ENCODE measurements at places on chromosomes 12 and 14.

- no peak for DNase-seq
These were observed 10.6 kb upstream of the ATP5MC2 start for GRCh38 chr12:53686436-53686835.

DNA sequence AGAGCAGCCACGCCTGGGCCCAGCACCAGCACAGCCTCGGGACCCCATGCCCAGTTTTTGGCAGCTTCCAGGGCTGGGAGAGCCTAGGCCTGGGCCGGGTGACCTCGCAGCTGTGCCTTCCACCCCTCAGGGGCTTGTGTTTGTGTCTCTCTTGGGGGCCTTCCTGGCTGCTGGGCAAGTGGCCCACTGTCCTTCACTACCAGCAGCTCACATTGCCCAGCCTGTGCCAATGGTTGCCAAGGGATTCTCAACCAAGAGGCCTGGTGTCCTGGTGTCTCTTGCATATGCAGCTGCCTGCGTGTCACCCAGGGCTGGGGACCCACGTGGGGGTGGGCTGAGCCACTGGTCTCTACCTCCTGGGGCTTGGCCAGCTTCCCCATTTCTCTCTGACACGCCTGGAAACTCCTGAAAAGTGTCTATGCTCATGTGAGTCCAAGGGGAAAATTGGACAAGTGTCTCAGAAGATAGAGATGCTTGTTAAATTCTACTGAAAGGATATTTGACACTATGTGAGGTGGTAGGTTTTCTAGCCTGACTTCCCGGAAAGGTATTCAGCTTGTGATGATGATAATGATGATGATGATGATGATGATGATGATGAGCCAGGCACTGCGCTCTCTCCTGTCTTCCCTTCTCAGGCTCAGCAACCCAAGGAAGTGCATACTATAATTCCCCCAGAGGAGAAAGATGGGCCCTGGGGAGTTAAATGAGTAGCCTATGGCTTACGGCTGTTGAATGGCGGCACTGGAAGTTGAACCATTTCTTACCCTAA is 48.8 kb upstream of the ESRRB start:
- no peak for DNase-seq

- no peak for DNase-seq
These were observed 12.6 kb upstream of the TRPV4 start for GRCh38 chr12:109845824-109846205.

DNA sequence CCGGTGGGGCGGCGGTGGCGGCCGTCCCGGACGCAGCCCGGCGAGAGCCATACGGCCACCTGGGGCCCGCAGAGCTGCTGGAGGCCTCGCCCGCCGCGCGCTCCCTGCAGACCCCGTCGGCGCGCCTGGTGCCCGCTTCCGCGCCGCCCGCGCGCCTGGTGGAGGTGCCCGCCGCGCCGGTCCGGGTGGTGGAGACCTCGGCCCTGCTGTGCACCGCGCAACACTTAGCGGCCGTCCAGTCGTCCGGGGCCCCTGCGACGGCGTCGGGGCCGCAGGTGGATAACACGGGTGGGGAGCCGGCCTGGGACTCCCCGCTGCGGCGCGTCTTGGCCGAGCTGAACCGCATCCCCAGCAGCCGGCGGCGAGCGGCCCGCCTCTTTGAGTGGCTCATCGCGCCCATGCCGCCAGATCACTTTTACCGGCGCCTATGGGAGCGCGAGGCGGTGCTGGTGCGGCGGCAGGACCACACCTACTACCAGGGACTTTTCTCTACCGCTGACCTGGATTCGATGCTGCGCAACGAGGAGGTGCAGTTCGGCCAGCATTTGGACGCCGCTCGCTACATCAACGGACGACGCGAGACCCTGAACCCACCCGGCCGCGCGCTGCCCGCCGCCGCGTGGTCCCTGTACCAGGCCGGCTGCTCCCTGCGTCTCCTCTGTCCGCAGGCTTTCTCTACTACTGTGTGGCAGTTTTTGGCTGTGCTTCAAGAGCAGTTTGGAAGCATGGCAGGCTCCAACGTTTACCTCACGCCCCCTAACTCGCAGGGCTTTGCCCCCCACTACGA is 716 bp downstream of the RIOX1 start:
- peak; percentile 73 for DNase-seq

GRCh38 chr14:90808759-90809529 is 7.3 kb downstream of the TTC7B start:
- DNase-seq: no peak

- DNase-seq: no peak
These were observed 84.2 kb downstream of the AVPR1A start for GRCh38 chr12:63066782-63067181.

DNA sequence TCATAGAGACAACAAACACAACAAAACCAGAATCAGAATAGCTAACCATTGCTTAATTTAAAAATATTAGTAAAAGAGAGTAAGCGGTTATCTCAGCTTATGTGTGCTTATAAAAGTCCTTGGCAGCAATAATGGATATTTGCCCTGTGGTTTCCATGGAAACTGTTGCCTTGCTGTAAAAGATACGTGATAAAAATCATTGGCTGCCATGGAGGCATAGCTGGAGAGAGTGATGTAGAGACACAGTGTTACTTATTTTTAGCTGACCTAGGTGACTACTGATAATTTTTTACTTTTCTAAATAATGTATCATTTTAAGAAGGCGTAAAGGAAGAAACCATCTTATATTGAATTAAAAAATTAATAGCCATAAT is 92.9 kb downstream of the ERC1 start:
- DNase-seq: peak; percentile 81

DNA sequence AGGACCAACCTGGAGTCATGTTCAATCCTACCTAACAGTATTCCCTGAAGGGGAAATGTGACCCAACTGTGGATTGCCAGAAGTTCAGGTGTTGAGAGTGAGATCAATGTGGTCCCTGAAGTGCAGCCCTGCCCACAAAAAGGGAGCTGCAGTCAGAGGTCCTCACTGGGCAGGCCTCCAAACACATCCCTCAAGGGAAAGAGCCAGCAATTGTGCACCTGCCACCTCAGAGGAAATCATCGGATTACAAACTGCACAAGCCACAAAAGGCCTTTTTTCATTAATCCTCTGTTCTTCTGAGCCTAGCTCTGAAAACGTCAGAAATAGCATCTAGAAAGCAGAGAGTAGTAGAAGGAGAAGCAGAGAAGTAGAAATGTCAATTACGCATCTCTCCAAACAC is 10.8 kb upstream of the MDM1 start:
- DNase-seq: no peak

DNA sequence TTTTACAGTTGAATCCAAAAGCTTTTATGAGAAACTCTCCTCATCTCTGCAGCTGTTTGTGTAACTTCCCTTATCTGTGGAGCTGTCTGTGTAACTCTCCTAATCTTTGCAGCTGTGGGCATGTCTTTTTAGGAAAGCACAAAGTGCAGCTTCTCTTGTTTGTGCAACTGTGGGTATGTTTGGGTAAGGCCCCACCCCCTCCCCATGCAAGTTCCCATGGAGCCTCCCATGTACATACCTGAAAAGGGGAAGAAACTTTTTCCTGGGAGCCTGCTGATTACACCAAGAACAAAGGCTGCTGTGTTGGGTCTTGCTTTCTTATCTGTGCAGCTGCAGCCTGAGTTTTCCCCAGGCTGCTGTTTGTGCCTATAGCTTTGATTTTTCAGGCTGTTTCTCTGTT is 42.7 kb upstream of the CDKN3 start:
- DNase-seq: peak; percentile 92

- DNase-seq: no peak
These were observed 40.9 kb downstream of the DEGS2 start for GRCh38 chr14:100118396-100119011.

All from fibroblast of villous mesenchyme (primary cell).